ENCODE measurements at places on chromosomes 6 and 20. TPM values are rescaled to one million over a fixed set of nuclear protein-coding genes. Genes with fewer than 3 reads are reported as not detected.
A peak's percentile ranks its signal among the peaks of the same experiment; 100 is the strongest.

DNA sequence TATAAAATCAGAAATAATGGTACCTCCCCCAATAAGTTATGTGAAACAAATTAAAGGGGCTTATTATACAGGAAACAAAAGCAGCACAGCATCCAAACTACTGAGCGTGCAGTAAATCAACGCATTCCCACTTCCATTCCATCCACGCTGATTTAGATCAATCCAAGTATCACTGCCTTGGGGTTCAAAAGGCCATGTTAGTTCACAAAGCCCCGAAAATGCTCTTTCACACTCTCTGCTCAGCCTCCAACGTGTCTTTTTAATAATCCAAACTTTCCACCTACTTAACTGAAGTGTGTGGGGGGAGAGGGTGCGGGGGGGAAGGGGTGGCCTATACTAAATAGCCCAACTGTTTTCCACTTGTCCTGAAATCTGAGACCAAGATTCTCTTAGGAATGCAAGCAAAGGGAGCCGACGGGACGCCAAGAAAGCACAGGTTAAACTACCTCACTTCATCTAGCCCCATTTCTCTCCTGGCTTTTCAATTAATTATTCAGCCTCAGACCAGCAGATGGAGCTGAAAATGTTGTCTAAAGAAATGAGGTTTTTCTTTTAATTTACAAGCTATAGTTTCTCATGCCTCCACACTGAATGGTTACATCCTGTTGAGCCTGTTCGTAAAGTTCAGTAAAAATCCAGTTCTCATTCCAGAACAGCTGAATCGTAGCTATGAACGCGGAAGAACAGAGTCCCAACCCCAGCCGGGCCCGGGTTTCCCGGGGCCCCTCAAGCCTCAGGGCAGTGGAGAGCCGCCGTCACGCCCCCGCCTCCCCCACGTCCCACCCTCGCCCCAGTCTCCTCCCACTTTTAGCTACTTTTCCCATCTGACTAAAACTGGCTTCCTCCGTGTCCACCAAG, 1.0 kb upstream of the NXT1 start:
- DNase-seq, result peak; percentile 89

GRCh38 chr20:52943185-52943841, 28.8 kb upstream of the TSHZ2 start:
- no peak for DNase-seq

DNA sequence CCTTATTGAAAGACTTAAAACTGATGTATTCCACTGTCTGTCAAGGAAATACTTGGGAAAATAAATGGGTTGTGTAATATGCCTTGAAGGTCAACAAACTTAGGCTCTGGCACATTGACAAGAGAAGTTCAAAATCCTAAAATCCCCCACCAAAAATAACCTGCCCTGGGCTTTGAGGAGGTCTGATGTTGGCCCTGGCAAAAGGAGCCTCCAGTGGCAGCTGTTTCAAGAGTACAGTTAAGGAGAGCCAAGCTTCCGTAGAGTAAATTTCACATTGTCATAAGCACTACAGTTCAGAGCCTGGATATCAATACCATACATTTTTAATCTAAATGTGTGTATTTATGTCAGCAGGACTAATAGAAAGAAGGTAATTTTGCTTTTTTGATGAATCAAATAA, 282.7 kb downstream of the EYA4 start:
- DNase-seq, result no peak

DNA sequence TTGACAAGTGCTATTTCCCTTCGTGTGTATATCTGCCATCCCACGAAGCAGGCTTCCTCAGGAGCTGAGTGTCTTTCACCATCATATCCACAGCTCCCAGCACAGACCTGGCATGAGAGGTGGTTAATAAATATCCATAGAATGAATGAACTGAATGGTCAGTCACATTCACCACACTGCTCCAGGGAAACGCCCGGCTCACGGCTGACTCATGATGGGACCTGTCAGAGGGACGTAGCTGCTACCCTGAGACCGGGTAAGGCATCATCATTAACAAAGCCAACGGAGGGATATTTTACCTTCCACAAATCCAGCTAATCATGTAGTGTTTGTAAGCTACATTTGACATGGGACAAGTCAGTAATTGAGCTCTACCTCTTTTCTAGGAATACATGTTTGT, 12.5 kb downstream of the AGPAT4 start:
- no peak for DNase-seq

DNA sequence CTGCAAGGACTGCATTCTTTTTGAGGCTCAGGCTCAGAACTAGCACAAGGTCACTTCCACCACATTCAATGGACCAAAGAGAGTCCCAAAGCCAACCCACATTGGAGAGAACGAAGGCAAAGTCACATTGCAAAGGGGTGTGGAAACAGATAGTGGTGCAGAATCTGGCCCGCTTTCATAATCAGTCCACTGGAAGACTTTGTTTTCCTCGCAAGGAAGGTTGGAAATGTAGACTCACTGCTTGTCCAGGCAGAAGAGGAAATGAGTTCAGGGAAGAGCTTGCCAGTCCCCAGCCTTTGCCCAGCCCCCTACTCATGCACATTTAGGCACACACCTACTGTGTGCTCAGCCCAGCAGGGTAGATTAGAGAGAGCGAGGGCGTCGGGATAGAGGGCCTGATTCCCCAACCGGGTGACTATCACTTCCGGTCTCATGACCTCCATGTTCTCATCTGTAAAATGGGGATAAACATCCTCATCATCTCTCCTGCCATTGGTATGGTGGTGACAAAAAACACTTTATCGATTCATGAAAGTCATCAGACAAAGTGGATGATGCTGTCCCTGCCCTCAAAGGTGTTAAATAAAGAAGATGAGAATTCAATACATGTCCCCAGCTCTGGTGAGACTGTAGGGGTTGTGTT, 24.3 kb upstream of the CCN5 start:
- DNase-seq, result no peak

DNA sequence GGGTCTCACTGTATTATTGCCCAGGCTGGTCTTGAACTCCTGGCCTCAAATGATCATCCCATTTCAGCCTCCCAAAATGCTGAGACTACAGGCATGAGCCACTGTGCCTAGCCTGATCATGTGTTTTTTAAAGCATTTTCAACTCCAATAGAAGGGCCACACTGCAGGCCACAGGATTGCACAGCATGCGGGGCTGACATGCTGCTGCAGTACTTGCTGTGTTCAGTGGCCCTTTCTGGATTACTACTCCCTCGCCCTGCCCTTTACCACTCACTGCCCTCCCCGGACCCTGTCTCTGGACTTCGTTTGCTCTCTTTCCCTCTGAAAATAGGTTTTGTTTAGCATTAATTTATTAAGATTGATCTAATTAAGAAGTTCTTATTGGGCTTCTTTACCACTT, 37.3 kb downstream of the HECA start:
- DNase-seq, result no peak

GRCh38 chr6:136344420-136344819, 54.8 kb upstream of the BCLAF1 start:
- DNase-seq, result no peak

- no peak for DNase-seq
These were observed 734 bp upstream of the OGFRL1 start for GRCh38 chr6:71287926-71288227.

DNA sequence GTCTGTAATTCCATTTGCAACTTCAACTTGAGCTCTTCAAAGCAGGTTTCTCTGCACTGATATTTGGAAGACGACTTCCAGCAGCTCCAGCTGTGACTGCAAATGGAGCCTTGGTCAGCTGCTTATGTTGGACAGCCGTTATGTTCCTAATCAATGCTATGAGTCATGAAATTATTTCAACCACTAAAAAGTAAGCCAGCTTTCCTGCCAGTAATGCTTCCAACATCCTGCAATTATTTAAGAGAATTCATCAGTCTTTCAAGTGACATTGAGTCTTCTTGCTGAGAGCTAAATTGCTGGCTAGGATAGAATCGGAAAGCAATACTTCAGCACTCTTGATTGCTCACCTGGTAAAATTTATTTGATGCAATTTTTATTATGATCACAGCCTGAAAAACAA, 375.7 kb downstream of the MMUT start:
- no peak for DNase-seq

PLAGL2 gene
- 9.2 TPM for total RNA-seq

GSTA2 gene
- total RNA-seq, result 0.28 TPM

SCGN gene
- 8.7 TPM for total RNA-seq

MYH7B gene
- 0.76 TPM for total RNA-seq

ELOVL4 gene
- 0.38 TPM for total RNA-seq

FKBP1A gene
- total RNA-seq, result 220 TPM
